ENCODE measurements at places on chromosomes 3 and 15.

- no peak for DNase-seq
Measured at GRCh38 chr15:60480149-60480548, 1.2 kb upstream of the ICE2 start.

- DNase-seq: no peak
Measured at GRCh38 chr15:29135309-29135657, 134.3 kb downstream of the NSMCE3 start.

DNA sequence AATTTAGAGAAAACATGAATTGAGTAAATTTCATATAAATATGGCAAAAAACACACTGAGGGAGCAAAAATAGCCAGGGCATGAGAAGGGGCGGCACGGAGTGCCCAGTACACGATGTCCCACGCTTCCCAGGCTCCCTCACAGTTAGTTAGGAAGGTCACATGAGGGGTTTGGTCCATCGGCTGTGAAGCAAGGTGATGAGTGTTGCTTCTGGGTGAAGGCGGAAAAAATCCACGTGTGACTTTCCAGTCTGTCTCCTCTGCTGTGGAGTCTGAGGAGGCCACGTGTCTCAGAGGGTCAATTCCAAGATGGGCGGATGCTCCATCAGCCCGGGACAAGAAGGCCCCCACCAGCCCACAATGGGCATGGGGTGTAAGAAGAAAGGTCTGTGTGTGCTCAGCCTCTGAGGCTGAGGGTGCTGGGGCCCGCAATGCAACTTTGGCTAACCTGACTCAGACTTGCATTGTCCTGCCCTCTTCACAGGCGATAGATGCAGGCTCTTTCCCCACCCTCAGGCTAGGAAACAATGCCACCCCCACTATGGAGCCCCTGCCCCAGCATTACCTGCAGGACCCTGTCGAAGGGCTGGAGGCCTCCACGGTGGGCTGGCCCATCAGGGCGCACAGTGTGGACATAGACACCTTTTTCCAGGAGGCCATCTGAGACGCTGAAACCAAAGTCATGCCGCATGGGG is 45.7 kb downstream of the GRIP2 start:
- no peak for DNase-seq

GRCh38 chr3:160472344-160472743 is 22.8 kb upstream of the TRIM59 start:
- DNase-seq: no peak

DNA sequence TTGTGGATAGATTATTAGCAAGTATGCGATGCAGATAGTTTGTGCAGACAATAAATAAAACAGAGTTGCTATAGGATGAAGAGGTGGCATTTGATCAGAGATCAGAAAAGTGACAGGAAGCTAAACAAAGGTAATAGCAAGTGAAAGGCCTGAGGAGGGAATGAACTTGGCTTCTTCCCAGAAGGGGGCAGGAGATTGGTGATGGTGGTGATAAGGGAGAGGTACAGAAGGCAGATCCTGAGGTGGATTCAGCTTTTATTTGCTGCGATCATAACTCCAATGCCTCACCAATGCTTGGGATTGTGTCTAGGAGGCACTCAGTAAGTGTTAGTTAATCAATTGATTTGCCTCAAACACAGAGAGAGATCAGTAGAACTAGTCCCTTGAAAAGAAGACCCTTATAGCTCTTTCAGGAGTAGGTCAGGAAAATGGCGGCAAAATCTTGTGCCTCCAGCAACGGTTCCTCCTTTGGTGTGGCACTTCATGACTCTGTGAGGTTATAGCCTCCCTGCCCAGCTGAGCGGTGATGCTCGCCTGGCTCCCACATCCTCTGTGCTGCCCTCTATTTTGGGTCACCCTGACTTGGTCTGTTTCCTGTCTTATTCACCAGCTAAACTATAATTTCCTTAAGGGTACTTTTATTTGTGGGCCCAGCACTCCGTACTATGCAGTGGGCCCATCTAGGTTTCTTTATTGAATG is 37.5 kb downstream of the TGFBR2 start:
- DNase-seq: peak; percentile 61

GRCh38 chr15:87362531-87362930 is 894.0 kb downstream of the NTRK3 start:
- no peak for DNase-seq

- DNase-seq: peak; percentile 14
Measured at GRCh38 chr3:111159391-111159790, 87.8 kb downstream of the NECTIN3 start.

- no peak for DNase-seq
Measured at GRCh38 chr3:21777821-21778220, 26.8 kb upstream of the ZNF385D start.

GRCh38 chr3:129278966-129279906 is 566 bp downstream of the HMCES start:
- DNase-seq: peak; percentile 54

- no peak for DNase-seq
Measured at GRCh38 chr15:38843736-38844590, 279.3 kb upstream of the RASGRP1 start.

Data from activated CD8-positive, alpha-beta memory T cell treated with anti-CD3 and anti-CD28 coated beads, Interleukin-2, amount 50 U/mL, for 4 hours (primary cell).